ENCODE measurements at places on chromosomes 2 and 18. TPM values are rescaled to one million over a fixed set of nuclear protein-coding genes. Genes with fewer than 3 reads are reported as not detected.

DNA sequence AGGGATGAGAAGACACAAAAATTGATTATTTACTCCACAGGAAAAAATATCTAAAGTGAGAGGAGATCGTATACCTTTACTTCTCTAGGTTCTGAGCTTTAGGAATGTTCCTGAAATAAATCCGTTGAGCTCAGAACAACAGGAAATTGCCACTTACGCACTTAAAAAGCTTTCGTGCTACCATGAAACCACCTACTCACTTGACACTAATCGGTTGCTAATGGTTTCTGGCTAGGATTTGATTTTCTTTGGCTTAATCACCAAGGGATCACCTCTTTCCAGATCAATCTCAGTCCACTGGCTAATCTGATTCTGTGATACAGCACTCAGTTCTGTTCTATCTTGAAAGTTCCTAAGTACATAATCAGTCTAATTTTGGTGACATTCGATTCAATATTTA, 419.6 kb downstream of the DLGAP1 start:
- no peak for DNase-seq

DNA sequence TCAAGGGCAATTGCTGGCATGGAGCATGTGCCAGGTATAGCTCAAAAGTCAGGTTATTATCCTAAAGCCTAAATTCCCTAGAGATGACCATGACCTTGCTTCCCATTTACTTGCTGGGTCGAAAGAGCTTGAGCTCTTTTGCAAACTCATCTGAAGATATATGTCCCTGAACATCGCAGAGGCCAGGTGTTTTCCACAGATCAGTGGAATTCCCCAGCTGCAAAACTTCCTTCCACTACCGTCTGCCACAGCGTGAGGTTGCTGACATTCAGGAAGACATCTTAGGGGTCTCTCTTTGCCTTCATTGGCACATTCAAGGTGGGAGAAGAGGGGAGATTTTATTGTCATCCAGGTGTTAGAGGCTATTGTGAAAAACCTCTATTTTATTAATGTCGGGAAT, 171.0 kb downstream of the MIB1 start:
- no peak for DNase-seq

- DNase-seq, result no peak
Measured at GRCh38 chr2:98940102-98940501, 4.1 kb upstream of the CRACDL start.

Gene TLX2
- total RNA-seq, result not detected

Gene CFC1
- not detected for total RNA-seq
